ENCODE measurements at places on chromosomes 11 and 22. TPM values are rescaled to one million over a fixed set of nuclear protein-coding genes. Genes with fewer than 3 reads are reported as not detected.

RFPL3 gene
- not detected for polyA plus RNA-seq

CARD16 gene
- polyA plus RNA-seq, result 68.3 TPM

PTS gene
- polyA plus RNA-seq, result 76.1 TPM

BTG4 gene
- not detected for polyA plus RNA-seq

OR5P2 gene
- not detected for polyA plus RNA-seq

DRICH1 gene
- polyA plus RNA-seq, result 0.28 TPM

SMTNL1 gene
- polyA plus RNA-seq, result not detected

FREY1 gene
- not detected for polyA plus RNA-seq

C11orf87 gene
- 0.03 TPM for polyA plus RNA-seq

PICK1 gene
- polyA plus RNA-seq, result 27.2 TPM

OR2AG2 gene
- polyA plus RNA-seq, result not detected

Data from stomach (tissue), 19 donors.